Uterus (tissue), 4 donors: ENCODE measurements at places on chromosomes 6 and 20. TPM values are rescaled to one million over a fixed set of nuclear protein-coding genes. Genes with fewer than 3 reads are reported as not detected.

DNA sequence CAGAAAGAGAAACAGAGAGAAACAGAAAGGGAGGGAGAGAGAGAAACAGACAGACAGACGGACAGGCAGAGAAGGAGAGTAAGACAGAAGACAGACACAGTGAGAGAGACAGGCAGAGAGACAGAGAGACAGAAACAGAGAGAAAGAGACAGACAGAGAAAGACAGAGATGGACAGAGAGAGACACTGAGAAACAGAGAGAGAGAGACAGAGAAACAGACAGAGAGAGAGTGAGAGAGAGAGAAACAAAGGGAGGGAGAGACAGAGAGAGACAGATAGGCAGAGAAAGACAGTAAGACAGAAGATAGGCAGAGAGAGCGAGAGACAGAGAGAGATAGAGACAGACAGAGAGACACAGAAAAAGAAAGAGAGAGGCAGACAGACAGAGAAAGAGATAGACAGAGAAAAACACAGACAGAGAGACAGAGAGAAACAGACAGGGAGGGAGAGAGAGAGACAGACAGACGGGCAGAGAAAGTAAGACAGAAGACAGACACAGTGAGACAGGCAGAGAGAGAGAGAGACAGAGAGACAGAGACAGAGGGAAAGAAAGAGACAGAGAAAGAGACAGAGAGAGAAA, 753.4 kb upstream of the DEFB115 start:
- H3K4me3 ChIP-seq, result no peak overlapping the region
- no peaks in the 10 kb centered on the region for H3K27me3 ChIP-seq
- H3K27ac ChIP-seq, result no peak overlapping the region
- no peaks in the 10 kb centered on the region for H3K36me3 ChIP-seq

DNA sequence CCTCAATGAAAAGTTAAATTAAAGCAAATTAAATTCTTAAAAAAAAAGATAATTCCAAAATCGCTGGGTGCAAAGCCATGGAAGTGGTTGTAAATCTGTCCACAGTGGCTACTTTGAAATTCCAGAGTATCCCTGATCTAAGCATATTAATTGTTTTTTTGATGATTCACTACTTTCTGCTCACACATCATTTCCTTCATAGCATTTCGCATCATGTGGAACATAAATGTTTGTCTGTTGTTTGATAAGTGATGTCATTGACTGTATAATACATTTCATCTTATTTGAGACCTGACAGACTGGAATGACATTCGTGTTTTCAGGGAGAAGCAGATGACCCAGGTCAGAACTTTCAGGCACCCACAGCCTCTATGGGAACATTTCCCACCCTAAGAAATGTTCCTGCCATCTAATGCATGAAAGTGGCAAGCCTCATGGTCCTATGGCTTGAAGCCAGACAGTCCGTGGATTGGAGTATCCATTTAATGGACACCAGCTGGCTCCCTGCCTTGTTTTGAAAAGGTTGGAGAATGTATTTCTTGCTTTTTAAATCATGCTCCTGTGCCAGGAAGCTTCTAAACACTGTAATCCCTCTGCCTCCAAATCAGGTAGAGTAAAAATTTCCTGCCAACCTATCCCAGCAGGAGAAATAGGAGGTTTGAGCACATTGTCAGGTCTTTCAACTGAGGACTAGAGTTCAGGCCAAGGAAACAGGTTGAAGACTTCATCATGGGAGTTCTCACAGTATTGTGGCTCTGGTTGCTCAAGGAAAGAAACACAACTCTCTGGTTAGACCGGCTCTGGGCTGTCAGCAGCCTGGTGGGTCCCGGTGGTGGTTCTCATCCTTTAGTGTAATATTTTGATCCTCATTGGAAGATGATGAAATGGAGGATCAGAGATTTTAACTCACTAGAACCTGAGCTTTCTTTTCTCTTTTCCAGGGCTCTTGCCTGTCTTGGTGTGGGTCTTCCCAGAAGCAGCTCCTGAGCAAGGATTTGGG, 157.9 kb downstream of the SLC24A3 start:
- no peaks in the 10 kb centered on the region for H3K4me1 ChIP-seq
- no peak overlapping the region for H3K27ac ChIP-seq
- DNase-seq, result no peak
- H3K4me3 ChIP-seq, result no peak overlapping the region

- H3K27ac ChIP-seq, result no peak overlapping the region
- no peak for DNase-seq
- H3K36me3 ChIP-seq, result no peaks in the 10 kb centered on the region
- no peaks in the 10 kb centered on the region for H3K27me3 ChIP-seq
- H3K4me1 ChIP-seq, result no peaks in the 10 kb centered on the region
These were observed 17.6 kb downstream of the SLC18B1 start for GRCh38 chr6:132780770-132781371.

DNA sequence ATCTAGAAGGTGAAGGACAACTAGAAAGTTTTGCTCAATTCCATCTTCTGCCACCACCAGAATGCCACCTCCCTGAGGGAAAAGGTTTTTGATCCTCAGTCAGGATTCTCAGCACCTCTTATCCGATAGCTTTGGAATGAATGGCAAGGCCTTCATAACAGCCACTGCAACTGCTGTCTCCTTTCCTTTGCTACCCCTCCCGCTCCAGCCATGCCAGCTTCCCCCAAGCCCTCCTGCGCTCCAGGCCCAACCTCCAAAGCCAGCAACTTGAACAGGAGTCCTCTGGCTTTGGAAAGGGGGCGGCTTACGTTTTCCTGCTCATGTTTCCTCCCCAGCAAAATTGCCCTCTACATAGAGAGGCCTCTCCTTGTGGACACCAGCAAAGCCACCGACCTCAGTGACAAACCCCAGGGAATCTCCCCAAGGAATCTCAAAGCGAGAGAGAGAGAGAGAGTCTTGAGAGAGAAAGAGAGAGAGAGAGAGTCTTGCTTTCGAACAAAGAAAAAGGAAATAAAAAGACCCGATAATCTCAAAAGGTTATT, 420 bp upstream of the BTN2A1 start:
- peak overlapping the region; percentile 90 for H3K27ac ChIP-seq
- H3K27me3 ChIP-seq, result no peaks in the 10 kb centered on the region
- peak; percentile 40 for DNase-seq
- H3K36me3 ChIP-seq, result no peaks in the 10 kb centered on the region
- H3K4me3 ChIP-seq, result peak overlapping the region; percentile 60

- no peak overlapping the region for H3K4me3 ChIP-seq
- no peaks in the 10 kb centered on the region for H3K36me3 ChIP-seq
- DNase-seq, result no peak
- no peak overlapping the region for H3K27ac ChIP-seq
These were observed 28.4 kb upstream of the BTN3A2 start for GRCh38 chr6:26336355-26337198.

- no peaks in the 10 kb centered on the region for H3K4me1 ChIP-seq
- no peak for DNase-seq
- no peak overlapping the region for H3K4me3 ChIP-seq
- H3K27me3 ChIP-seq, result no peaks in the 10 kb centered on the region
These were observed 98.1 kb downstream of the RALGAPA2 start for GRCh38 chr20:20614391-20614790.

GRCh38 chr6:121645100-121645745, 209.8 kb downstream of the GJA1 start:
- no peak overlapping the region for H3K27ac ChIP-seq
- DNase-seq, result no peak
- no peak overlapping the region for H3K4me3 ChIP-seq
- H3K36me3 ChIP-seq, result no peaks in the 10 kb centered on the region
- H3K27me3 ChIP-seq, result no peaks in the 10 kb centered on the region

DNA sequence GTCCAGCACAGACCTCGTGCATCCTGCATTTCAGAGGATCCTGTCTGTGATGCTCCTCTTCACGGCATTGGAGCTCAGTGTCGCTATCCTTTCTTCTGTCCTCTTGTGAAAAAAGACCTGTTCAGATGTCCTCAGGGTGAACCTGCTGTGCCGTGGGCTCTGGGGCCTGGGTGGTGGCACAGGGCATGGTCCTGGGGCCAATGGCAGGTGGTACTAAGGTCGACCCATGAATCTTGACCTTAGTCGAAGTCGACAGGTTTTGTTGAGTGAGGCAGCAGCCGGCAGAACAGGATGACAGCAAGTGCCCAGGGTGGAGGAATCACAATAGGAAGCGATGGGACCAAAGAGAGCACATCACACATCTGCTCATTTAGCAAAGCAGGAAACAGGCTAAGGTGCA, 22.0 kb upstream of the MAS1L start:
- no peak overlapping the region for H3K4me3 ChIP-seq
- no peaks in the 10 kb centered on the region for H3K36me3 ChIP-seq
- H3K27me3 ChIP-seq, result no peaks in the 10 kb centered on the region
- no peaks in the 10 kb centered on the region for H3K4me1 ChIP-seq

The UNC5CL gene
- total RNA-seq, result 1.4 TPM

The GNMT gene
- total RNA-seq, result not detected

DNA sequence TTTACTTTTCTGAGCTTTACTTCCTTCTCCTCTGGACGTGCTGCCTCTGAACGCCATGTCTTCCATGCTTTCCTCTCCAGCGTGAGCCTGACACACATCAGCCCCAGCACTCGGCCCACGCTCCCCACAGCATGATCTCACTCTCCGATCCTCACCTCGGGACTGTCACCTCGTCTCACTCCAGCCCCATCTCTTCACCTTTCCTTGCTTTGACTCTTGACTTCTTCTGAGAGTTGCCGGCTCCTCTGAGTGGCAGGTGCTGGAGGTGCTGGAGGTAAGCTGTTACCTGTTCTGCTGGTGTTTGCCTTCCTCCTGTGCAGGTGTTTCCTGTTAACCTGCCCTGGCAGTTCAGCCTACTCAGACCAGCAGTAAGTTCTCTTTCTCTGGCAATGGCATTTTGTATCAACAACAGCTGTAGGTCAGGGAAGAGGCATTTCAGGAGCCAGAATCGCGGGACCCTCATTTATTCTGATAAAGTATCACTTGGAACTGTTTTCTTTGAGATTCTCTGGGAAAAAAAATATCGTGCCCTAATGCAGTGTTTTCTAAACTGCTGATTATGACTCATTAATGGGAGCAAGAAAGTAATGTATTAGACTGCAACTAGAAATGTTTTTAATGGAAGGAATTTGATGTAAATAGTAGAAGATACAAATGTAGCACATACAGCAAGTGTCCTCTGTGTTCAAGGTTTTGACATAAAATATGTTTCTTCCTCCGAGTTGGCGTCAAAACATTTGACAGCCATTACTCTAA, 106.5 kb downstream of the ARID1B start:
- H3K4me3 ChIP-seq, result no peak overlapping the region
- no peak overlapping the region for H3K27ac ChIP-seq
- H3K4me1 ChIP-seq, result no peaks in the 10 kb centered on the region
- H3K27me3 ChIP-seq, result no peaks in the 10 kb centered on the region
- H3K36me3 ChIP-seq, result no peaks in the 10 kb centered on the region
- DNase-seq, result no peak

DNA sequence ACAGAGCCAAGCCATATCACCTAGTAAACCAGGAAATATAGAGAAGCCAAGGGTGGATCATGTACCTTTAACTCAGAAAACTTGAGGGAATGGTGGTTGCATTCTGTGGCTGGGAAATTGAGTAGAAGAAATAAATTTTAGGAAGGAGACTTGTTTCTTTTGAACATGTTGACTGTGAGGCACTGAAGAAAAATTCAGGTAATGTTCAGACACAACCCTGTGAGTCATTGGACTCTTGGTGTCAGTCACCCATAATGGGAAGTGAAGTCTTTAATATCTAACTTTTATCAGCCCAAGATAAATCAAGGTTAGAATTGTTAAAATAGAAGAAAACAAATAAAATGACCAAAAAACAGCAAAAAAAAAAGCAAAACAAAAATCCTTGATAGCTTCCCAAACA, 98.8 kb upstream of the GRIK2 start:
- H3K4me3 ChIP-seq, result no peak overlapping the region
- DNase-seq, result no peak
- no peaks in the 10 kb centered on the region for H3K27me3 ChIP-seq
- H3K36me3 ChIP-seq, result no peaks in the 10 kb centered on the region

GRCh38 chr20:33630507-33630906, 31.6 kb upstream of the C20orf144 start:
- H3K4me3 ChIP-seq, result no peak overlapping the region
- no peak for DNase-seq
- no peak overlapping the region for H3K27ac ChIP-seq
- H3K27me3 ChIP-seq, result no peaks in the 10 kb centered on the region
- H3K4me1 ChIP-seq, result no peaks in the 10 kb centered on the region
- no peaks in the 10 kb centered on the region for H3K36me3 ChIP-seq

The SLC17A3 gene
- total RNA-seq, result not detected

- H3K36me3 ChIP-seq, result no peaks in the 10 kb centered on the region
- no peak overlapping the region for H3K27ac ChIP-seq
- H3K27me3 ChIP-seq, result no peaks in the 10 kb centered on the region
- H3K4me3 ChIP-seq, result no peak overlapping the region
- DNase-seq, result no peak
These were observed 122.7 kb downstream of the GFRAL start for GRCh38 chr6:55450005-55450404.

DNA sequence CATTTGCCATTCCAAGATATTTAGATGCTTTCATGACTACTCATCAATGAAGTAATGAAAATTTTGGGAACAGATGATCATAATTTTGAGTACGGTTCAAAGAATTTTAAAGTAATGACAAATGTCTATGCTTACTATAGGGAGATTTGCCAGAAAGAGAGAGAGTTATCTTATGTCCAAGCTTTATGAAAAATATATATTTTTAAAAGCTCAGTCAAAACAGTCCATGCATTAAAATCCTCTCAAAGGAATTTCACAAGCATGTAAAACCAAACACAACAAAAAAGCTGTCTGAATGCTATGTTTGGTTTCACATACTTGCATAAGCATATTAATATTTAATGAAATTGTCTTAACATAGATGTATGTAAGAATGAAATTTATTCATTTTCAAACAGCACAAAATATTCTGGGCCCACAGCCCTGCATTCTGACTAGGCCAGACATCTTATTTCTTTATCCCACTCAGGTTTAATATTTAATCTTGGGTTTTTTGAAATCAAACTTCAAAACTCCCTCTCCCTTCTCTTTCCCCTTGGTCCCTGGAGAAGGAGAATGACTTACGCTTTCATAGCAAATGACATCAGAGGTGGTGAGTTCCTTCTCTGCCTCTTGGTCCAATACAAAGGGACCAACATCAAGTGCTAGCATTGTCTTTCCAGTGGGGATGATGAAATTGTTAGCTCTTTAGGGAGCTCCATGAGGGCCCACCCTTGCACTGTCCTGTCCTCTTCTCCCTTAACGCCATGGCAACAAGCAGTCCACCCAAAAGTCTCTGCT, 94.2 kb downstream of the ADAT2 start:
- H3K27ac ChIP-seq, result no peak overlapping the region
- DNase-seq, result no peak
- H3K27me3 ChIP-seq, result no peaks in the 10 kb centered on the region
- no peaks in the 10 kb centered on the region for H3K4me1 ChIP-seq
- no peaks in the 10 kb centered on the region for H3K36me3 ChIP-seq
- H3K4me3 ChIP-seq, result no peak overlapping the region

- DNase-seq, result no peak
- no peak overlapping the region for H3K4me3 ChIP-seq
- no peaks in the 10 kb centered on the region for H3K4me1 ChIP-seq
These were observed 386.5 kb upstream of the SULF2 start for GRCh38 chr20:48171626-48172356.

GRCh38 chr6:166932116-166932515, 24.2 kb downstream of the RNASET2 start:
- H3K4me1 ChIP-seq, result no peaks in the 10 kb centered on the region
- no peaks in the 10 kb centered on the region for H3K27me3 ChIP-seq
- H3K36me3 ChIP-seq, result no peaks in the 10 kb centered on the region
- no peak overlapping the region for H3K4me3 ChIP-seq

- no peak for DNase-seq
- H3K4me3 ChIP-seq, result no peak overlapping the region
- no peaks in the 10 kb centered on the region for H3K27me3 ChIP-seq
- H3K36me3 ChIP-seq, result no peaks in the 10 kb centered on the region
- H3K4me1 ChIP-seq, result peaks cover 6% of the 10 kb centered on the region
These were observed 5.0 kb downstream of the COL21A1 start for GRCh38 chr6:56242346-56242745.
